ENCODE measurements at places on chromosomes 2 and 18.

DNA sequence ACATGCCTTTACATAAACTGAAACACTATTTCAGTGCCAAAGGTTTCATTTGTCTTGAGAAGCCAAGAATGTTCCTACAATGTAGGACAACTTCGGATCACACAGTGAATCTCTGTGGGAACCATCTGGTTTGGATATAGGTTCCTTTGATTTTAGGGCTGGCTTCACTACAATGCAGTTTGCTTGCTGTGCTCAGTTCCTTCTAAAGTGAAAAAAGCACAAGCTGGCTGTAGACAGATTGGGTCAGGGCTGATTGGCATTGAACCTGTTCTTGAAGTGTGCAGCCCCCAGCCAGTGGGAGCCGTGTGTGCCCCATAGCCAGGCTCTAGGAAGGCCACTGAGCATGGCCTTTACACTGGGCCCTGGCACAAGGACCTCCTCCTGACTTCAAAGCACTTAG, 167.9 kb upstream of the HNRNPA3 start:
- no peak for DNase-seq

- DNase-seq = no peak
Observed at GRCh38 chr2:33526921-33527320, 50.5 kb downstream of the RASGRP3 start.

- DNase-seq = no peak
Observed at GRCh38 chr2:173602153-173602795, 247.6 kb downstream of the CDCA7 start.

DNA sequence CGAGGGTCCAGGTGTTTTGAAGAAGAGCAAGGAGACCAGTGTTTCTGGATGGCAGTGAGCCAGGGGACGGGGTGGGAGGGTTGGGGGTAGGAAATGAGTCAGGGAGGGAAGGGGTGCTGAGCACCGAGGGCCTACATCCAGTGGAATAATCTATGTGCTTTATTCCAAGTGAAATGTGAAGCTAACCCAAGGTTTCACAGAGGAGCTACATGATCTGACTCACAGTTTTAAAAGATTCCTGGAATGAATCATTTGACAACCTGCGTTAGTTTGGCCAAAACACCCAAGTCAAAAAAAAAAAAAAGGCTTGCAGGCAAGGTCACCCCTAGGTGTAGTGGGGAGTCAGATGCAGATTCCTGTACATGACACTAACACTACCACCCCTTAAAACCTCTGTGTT, 419.7 kb upstream of the MEX3C start:
- no peak for DNase-seq

- no peak for DNase-seq
Observed at GRCh38 chr2:217393585-217394032, 533.7 kb upstream of the TNP1 start.

DNA sequence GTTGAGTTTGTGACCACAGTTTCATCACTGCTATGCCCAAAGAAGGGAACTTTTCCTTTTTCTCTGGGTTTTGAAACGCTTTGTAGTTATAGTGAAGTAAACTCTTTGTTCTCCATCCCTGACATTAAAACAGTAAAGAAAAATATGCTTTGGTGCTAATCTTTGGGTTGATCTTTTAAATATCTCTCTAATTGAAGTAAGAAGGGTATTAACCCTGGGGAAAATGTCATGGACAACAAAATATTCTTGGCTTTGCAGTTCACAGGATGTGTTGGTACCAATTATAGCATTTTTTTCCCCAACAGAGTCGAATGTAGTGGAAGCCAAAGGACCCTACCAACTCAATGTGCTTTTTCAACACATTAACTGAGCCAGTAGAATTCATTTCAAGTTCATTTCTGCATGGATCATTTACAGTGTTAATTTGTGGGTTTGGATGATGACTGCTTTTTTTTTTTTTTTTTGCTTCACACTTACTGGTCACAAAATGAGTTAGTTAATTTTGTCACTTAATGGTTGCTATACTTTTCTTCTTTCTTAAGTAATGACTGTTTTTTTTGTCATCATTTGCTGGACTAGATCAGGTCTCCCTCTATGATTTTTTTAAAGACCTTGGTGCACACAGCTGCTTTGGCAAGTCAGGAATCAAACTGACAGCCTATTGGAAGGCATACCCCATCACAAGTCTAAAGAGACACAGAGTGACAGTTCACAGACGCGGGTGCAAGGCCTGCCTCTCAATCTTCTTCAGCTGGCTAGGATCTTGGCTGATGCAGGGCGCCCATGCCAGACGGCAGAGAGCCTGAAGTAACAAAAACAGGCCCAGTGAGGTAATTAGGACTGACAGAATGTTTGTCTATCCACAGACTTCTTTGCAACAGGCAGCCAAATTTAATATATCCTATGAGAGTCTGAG, 98.8 kb upstream of the MMADHC start:
- DNase-seq = no peak

- peak; percentile 73 for DNase-seq
Observed at GRCh38 chr18:57430079-57431001, 4.8 kb upstream of the ONECUT2 start.

GRCh38 chr18:79982736-79983135, 5.6 kb downstream of the TXNL4A start:
- DNase-seq = no peak

GRCh38 chr2:29006980-29007301, 25.8 kb downstream of the TOGARAM2 start:
- DNase-seq = no peak

DNA sequence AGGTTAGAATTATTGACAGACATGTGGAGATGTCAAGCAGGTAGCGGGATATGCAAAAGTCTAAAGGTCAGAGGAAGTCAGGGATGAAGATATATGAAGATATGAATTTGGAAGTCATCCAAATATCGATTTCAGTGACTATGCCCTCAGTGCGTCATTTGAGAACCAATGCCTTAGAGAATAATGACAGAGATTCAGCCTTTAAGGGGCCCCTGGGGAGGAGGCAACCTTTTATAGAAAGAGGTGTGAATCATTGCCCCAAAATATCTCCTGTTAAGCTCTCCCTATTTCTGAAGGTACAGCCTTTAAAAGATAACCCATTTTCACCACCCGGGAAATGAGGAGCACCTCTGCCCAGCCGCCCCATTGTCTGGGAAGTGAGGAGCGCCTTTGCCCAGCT, 223.4 kb downstream of the NCKAP5 start:
- DNase-seq = no peak

- DNase-seq = peak; percentile 14
Observed at GRCh38 chr2:207670887-207671286, 40.6 kb upstream of the CCNYL1 start.

DNA sequence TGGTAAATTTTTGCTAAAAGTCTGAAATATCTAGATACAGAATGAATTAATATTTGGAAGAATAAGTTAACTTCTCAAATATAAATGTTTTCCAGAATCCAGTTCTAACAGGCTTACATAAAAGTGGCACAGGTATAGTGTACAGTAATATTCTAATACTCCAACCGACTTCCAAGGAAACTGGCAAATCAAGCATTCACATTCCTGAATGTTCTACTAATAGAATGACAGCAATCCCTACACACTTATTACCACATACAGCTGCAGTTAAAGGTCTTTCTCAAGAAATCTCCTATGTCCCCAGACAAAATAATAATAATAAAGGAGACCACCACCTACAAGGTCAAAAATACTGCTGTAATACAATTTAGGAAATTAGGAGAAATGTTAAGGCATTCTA, 31.9 kb downstream of the TMEM131 start:
- no peak for DNase-seq

DNA sequence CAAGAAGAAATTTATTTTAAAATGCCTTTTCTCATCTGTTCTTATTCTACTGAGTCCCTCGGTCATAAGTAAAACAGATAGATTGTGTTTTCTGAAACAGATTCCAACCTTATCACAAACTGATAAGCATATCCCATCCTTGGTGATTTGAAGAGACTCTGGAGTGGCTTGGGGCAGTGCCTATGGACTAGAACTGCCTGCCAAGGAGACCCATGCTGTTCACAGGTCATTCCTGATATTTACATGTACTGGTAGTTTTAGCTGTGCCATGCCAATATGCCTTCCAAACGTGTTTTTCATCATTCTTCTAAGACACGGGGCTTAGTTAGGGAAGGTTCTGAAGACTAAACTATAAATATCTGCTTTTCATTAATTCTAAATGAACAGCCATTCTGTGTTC, 11.4 kb upstream of the COL6A3 start:
- DNase-seq = no peak

DNA sequence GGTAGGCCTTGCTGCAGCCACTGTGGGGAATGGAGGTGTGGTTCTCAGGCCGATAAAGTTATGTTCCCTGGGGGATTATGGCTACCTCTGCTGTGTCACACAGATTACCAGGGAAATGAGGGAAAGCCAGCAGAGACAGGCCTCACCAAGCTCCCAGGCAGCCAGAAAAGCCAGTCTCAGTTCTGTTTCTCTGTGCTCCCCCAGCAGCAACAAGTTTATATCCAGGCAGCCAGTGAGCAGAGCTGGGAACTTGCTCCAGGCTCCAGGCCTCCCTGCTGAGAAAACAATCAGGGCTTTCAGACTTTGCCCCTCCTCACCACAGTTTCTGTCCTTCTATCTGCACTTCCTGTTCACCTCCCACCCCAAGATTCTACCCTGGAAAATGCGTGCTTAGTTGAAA, 596.6 kb upstream of the GYPC start:
- peak; percentile 5 for DNase-seq

GRCh38 chr18:46315161-46315560, 211.0 kb downstream of the HAUS1 start:
- no peak for DNase-seq

- no peak for DNase-seq
Observed at GRCh38 chr2:18900691-18901141, 311.3 kb upstream of the NT5C1B start.

GRCh38 chr2:168999668-169000213, 31.4 kb downstream of the ABCB11 start:
- no peak for DNase-seq

DNA sequence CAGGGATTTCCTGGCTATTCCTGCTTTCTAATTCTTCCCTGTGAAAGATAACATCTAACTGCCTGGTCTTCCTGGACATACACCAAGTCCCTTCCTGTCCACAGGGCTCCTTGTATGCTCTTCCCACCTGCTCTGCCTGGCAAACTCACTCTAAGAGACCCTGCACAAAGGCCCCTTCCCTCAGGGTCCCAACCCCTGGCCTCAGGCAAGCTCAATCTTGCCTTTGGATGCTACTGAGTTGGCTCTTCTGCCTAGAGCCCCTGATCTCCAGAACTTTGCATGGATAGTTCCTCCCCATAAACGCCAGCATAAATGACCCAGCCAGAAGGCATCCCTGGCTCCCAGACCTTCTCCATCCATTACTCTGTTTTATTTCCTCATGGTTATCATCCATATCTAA, 98.3 kb upstream of the OTOS start:
- no peak for DNase-seq

DNA sequence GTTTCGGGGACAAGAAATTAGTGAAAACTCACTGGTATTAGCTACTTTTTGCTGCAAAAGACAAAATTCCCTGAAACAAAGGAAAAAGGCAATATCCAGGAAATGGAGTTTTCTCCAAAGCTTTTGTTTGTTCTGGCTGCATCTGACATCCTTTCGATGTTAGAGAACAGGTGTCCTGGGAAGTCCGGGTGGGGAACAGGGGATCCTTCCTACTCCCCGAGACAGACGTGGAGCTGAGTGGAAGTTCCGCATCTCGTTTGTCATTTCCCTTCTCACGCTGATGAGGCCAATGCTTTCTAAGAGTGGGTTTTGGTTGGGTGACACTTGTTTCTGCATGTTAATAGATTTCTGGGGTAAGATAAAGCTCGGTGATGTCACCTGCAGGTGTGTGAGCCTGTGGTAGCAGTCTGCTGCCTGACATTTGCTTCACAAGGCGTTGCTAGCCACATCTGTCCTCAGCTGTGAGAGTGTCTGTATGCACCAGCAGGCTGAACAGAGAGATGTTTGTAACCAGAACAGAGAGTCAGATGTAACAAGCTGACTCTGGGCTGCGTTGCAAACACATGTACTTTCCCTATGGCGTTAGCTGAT, 125.9 kb downstream of the ACOXL start:
- no peak for DNase-seq

DNA sequence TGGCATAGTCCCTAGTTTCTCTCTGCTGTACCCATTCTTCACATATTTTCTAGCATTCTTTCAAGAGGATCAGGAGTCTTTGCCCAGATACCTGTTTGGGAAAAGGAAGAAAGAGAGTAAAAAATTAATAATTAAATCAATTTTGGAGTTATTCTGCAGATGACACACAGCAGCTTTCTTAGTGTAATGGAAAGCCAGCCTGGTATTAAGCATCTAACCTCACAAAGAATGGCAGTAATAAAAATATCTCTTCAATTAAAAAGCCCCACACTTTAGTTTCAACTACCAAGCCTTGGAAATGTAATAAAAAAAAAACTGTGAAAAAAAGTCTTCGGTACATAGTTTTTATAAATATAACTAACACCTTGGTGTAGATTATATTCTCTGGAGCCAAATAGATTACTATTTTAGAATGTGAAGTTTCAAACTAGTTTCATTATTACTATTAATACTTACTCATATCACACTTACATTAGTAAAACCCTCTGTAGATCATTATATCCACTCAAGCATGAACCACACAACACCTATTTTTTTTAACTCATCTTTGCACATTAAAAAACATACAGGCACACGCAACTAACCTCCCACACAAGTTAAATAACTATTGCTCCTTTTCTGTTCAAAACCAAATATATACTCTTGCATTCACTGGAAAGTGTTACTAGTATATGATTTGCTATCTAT, 90.9 kb downstream of the GPD2 start:
- DNase-seq = no peak

DNA sequence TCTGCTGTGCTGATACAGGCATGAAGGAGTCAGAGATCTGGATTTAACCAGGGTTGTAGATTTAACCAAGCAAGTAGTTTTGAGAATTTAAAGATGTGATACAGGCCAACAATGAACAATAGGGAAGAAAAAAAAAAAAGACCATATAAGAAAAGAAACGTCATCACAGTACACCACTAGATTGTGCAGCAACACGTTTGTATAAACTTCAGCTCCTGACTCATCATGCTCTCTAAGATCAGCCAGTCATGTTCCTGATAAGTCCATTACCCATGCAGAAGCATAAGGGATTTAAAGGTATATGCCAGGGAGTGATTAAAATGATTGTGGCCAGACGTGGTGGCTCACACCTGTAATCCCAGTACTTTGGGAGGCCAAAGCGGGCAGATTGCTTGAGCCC, 22.3 kb upstream of the ERICH2 start:
- DNase-seq = no peak

DNA sequence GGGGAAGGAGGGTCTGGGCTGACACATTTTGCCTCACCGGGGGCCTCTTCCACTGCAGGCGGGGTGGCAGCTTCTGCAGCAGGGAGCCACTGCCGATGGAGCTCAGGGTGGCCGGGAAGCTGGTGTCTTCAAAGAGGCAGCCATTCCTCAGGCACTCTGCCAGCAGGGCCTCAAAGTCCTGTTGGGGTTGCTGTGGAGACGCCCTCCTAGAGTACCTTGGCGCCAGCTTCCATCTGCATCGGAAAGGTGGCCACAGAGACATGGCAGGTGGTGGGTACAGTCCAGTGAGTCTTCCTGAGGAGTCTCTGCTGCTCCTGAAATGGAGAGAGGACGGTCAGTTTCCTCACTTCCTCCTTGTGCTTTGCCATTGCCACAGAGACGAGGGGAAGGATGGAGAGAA, 12.1 kb downstream of the CAPN14 start:
- no peak for DNase-seq

GRCh38 chr2:23524261-23524706, 139.3 kb downstream of the KLHL29 start:
- DNase-seq = no peak

All from neural progenitor cell (in vitro differentiated cells).